ENCODE measurements at places on chromosomes 6 and 20.

DNA sequence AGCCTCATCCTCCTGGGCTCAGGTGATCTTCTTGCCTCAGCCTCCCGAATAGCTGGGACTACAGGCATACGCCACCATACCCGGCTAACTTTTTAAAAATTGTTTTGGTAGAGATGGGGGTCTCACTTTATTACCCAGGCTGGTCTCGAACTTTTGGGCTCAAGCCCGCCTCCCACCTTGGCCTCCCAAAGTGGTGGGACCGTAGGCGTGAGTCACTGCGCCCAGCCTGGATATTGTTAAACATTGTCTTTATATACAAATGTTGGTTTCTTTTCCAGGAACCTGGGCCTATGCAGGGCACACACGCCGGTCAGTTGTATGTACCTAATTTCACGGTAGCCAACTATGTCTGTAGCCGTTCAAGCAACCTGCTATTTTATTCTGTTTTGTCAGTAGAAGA is 60.1 kb downstream of the SYNJ2 start:
- DNase-seq: no peak

GRCh38 chr6:100283285-100283684 is 181.4 kb downstream of the SIM1 start:
- no peak for DNase-seq

DNA sequence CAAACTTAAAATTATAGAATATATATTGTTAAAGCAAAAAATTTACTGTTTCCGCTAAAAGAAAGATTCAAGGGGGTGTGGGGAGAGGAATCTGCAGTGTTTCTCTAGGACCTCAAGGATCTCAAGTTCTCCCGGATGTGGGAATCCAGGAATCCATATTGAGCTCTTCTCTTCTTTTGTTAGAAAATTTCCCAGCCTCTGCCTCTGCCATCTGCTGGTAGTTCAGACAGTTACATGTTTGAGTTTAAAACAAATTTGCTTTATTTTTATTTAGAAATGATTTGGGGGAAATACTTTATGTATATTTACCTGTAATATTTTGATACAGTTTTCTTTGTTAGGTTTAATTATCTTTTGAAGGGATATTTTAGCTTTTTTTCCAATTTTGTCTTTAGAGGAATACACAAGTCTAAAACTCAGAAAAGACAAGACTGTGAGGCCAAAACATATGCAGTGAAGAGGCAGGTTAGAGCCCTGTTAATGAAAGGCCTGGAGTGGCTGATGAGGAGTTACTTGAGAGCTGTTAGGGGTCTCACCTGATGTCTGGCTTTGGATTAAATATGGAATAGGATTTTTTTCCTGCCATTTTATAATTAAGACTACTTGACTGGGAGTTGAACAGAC is 268.8 kb downstream of the ARID1B start:
- DNase-seq: no peak

GRCh38 chr6:34383656-34384320 is 8.7 kb downstream of the NUDT3 start:
- no peak for DNase-seq

DNA sequence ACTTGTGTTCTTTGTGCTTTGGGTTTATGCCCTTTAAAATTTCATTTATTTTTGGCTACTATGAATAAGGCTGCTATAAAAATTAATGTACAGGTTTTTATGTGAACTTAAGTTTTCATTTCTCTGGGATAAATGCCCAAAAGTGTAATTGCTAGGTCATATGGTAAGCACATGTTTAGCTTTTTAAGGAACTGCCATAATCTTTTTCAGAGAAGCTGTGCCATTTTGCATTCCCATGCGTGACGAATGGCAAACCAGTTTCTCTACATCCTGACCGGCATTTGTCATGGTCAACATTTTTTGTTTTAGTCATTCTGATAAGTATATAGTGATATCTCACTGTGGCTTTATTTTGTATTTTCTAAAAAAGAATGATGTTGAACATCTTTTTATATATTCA is 236.0 kb upstream of the SGK1 start:
- no peak for DNase-seq

DNA sequence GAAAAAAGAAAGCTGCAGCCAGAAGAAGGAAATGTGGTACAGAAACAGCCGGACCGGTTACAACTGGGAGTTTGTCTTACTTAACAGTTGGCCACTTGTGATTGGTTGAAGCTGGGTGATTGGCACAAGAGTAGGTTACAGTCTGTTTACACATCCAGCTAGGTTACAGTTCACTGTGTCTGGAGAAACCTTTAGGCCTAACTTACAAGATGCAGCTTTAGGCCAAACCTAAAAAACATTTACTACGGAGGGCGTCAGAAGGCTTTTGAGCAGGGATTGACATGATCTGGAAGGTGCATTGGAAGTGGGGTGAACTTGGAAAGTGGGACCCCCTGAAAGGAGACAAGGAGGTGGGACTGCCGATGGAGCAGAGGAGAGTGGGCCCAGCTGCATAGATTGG is 122.3 kb downstream of the BANF2 start:
- DNase-seq: no peak

- DNase-seq: no peak
Measured at GRCh38 chr6:11329726-11330412, 97.4 kb upstream of the NEDD9 start.

DNA sequence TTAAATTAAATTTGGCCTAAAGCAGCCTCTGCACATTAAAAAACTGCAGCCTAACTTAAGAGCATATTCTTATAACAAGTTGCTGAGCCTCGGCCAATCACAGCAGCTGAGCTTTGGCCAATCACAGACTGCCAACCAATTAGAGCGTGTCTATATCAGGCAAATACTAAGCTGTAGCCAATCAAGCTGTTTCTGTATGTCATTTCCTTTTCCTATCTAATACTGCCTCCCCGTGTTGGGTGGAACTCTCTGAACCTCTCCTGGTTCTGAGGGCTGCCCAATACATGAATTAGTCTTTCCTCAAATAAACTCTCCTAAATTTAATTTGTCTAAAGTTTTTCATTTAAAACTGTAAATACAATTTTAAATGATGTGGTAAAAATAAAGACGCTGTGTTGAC is 3.9 kb upstream of the TMEM244 start:
- DNase-seq: no peak

- no peak for DNase-seq
Measured at GRCh38 chr6:4402477-4402976, 267.2 kb upstream of the ECI2 start.

Data from posterior cingulate gyrus (tissue), 11 donors.